ENCODE measurements at places on chromosomes 2 and 18.
A peak's percentile ranks its signal among the peaks of the same experiment; 100 is the strongest.

- DNase-seq: no peak
Observed at GRCh38 chr2:114134146-114134545, 244.3 kb downstream of the ACTR3 start.

GRCh38 chr2:200252265-200253067 lies 54.0 kb upstream of the SPATS2L start:
- no peak for DNase-seq

GRCh38 chr2:138209009-138209408 lies 244.7 kb downstream of the HNMT start:
- no peak for DNase-seq

- no peak for DNase-seq
Observed at GRCh38 chr2:60391649-60392375, 161.6 kb downstream of the BCL11A start.

GRCh38 chr2:19675003-19675629 lies 226.7 kb downstream of the TTC32 start:
- DNase-seq: no peak

DNA sequence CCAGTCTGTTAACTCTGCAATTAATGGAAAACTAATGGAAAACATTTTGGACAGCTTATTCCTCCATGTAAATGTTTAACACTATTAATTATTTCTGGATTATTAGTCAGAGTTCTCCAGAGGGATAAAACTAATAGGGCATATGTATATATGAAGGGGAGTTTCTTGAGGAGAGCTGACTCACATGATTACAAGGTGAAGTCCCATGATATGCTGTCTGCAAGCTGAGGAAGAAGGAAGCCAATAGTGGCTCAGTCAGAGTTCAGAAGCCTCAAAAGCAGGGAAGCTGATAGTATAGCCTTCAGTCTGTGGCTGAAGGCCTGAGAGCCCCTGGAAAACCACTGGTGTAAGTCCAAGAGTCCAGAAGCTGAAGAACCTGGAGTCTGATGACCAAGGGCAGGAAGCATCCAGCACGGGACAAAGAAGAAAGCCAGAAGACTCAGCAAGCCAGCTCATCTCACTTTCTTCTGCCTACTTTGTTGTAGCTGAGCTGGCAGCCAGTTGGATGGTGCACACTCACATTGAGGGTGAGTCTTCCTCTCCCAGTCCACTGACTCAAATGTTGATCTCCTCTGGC lies 136.0 kb downstream of the PTH2R start:
- DNase-seq: no peak

DNA sequence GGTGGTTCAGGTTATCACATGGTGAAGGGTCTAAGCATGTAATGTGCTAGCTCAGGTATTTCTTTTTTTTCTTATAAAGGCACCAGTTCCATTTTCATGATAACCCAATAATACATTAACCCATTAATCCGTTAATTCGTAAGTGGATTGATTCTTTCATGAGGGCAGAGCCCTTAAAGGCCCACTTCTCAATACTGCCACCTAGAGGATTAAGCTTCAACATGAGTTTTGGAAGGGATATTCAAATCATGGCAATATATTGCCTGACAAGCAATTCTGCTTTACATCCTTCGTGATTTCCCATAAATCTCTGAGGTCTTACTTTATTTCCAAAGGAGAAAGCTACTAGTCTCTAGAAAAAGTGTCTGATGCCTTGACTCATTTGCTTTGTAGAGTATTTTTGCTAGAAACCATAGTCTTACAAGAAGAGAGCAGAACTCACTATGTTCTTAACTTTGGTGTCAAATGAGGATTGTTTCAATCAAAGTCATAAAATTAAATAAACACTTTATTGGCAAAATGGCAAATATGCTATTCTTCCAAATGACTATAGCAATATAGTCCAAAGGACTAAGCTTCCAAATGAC lies 271.3 kb downstream of the KCNS3 start:
- no peak for DNase-seq

- DNase-seq: no peak
Observed at GRCh38 chr2:152630466-152630865, 86.8 kb downstream of the PRPF40A start.

GRCh38 chr2:47485751-47486300 lies 82.9 kb downstream of the MSH2 start:
- DNase-seq: no peak

DNA sequence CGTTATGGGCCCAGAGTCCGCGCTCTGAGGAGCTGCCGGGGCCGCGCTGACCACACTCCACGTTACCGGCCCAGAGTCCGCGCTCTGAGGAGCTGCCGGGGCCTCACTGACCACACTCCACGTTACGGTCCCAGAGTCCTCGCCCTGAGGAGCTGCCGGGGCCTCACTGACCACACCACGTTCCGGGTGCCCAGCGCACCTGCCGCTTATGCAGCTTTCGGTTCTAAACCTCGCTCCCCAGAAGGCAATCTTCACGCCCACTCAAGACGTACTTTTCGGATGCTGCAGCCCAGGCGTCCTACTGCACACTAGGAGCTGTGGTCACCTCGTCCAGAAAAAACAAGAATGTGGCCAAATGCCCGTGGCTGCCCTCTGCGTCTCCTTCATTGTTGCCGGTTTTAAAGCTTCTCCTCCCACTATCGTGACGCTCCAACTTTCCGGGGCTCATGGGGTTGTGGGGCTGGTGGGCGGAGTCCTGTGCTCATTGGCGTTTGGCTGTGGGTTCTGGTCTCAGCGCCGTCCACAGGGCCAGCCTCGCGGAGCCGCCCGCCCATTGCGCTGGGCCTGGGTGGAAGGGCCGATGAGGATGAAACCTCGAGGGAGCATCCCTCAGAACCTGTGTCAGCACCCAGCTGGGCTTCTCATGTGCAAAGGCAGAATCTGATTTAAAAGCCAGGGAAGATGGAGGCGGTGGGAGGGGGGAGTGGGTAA lies 11.9 kb downstream of the KCNG2 start:
- no peak for DNase-seq

- DNase-seq: no peak
Observed at GRCh38 chr2:17800693-17801458, 15.4 kb upstream of the MSGN1 start.

- DNase-seq: no peak
Observed at GRCh38 chr18:60862988-60863387, 470.2 kb upstream of the CDH20 start.

DNA sequence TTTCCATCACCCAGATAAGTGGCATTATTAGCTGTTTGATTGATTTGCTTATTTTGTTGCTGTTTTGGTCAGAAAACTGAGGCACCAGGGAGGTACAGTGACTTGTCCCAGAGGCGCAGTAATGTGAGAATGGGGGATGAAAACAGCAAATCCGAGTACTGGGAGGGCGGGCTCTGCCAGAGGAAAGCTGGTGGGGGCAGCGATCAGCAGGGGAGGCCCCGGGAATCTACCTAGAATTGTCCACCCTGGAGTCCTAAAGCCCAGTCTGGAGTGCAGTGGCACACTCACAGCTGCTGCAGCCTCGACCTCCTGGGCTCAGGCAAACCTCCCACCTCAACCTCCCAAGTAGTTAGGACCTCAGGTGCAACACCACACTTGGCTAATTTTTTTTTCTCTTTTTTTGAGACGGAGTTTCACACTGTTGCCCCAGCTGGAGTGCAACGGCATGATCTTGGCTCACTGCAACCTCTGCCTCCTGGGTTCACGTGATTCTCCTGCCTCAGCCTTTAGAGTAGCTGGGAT lies 17.0 kb upstream of the PTMA start:
- no peak for DNase-seq

- no peak for DNase-seq
Observed at GRCh38 chr2:66536997-66537396, 102.1 kb downstream of the MEIS1 start.

GRCh38 chr2:237121321-237121720 lies 35.6 kb downstream of the COPS8 start:
- DNase-seq: no peak

DNA sequence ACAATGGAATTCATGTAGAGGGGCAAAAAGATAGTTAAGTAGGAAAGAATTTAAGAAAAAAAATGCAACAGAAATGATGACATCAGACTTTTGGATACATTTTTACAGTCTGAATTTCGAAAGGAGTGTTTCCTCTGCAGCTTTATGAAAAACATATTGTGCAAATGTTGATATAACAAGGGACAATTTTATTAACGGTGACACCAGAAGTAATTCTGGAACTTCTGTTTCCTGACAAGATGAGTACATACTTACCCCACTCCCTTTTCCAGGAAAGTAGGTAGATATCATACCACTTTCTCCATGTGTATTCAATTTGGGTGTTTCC lies 369.6 kb downstream of the FBXO15 start:
- no peak for DNase-seq

- DNase-seq: no peak
Observed at GRCh38 chr2:54386585-54386984, 69.5 kb upstream of the SPTBN1 start.

DNA sequence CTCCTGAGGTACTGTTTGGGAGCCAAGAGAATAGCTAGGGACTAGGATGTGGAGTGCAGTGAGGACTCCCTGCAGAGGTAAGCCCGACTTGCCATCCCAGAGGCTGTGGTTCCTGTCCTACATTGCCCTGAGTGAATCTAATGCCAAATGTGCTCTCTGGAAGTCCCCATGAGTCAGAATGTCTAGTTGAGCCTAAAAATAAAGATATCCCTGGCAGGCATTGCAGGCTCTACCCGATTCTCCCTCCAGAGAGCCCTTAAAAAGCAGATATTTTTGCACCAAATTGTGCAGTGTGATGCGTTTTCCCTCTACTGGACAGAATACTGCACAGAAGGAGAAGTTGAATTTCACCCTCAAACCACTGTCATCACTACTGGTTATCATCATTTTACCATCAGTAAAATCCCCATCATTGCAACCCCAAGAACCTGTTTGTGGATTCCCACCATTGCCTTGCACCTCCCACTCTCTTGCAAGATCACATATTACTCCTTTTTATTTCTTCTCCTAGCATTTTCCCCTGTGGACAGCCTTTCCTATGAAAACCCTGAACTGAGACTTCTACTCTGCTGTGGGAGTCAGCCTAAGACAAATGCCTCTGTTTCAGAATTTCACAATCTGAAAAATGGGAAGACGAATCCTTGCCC lies 98.0 kb downstream of the MARCHF4 start:
- no peak for DNase-seq

DNA sequence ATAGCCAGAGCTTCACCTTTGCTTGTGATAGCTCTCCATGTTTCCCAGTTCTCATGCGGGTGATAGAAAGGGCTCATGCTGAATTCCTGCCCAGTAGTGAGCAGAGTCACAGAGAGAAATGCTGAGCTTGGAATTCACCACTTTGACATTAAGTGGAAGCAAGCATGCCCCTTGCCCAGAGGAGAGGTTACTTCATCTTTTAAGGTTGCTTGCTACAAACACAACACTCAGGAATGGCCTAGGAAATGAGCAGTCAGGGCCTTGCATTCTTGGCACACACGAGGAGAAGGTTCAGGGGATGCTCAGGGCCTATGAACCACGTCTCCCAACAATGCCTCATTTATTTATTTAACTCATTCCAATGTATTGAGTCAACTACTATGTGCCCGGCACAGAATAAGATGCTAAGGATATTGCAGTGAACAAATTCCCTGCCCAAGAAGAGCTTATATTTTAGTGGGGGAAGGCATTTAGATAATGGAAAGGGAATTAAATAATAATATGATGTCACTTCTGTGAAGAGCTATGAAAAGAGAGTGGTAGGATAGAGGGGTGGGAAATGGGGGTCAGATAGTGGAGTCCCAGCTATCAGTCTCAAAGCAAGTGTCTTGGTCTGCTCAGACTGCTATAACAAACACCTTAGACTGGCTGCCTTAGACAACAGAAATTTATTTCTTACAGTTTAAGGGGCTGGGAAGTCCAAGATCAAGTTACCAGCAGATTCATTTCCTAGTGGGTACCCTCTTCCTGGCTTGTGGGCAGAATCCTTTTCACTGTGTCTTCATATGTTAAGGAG lies 42.1 kb downstream of the DDX18 start:
- DNase-seq: no peak

- DNase-seq: no peak
Observed at GRCh38 chr2:206570199-206570598, 72.1 kb upstream of the FAM237A start.

- DNase-seq: peak; percentile 48
Observed at GRCh38 chr2:197628043-197628500, 47.3 kb downstream of the RFTN2 start.

DNA sequence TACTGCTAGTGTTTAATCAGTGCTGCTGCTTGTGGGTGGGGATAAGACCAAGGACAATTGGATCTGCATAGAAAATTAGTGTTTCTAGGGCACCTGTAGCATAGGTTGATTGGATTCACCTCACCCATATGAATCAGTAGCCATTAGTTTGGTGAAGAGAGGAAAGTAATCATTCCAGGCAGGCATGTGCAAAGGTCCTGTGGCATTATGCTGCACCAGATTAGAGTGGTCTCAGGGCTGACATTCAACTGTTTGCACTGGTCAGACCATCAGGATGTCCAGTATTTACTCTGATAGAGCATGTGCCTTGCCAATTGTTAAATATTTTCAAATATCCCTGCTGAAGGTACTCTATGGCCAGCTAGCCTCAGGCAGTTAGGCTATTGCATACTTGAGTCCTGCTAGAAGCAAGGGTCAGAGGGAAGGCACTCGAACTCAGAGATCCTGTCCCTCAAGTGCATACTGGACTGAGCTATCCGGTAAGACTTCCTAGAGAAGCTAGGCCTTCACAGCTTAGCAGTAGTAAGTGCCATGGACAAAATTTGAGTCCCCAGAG lies 64.7 kb downstream of the SKA1 start:
- DNase-seq: no peak

- no peak for DNase-seq
Observed at GRCh38 chr18:49907346-49907929, 94.1 kb upstream of the ACAA2 start.

- no peak for DNase-seq
Observed at GRCh38 chr18:398935-399630, 101.4 kb downstream of the COLEC12 start.

DNA sequence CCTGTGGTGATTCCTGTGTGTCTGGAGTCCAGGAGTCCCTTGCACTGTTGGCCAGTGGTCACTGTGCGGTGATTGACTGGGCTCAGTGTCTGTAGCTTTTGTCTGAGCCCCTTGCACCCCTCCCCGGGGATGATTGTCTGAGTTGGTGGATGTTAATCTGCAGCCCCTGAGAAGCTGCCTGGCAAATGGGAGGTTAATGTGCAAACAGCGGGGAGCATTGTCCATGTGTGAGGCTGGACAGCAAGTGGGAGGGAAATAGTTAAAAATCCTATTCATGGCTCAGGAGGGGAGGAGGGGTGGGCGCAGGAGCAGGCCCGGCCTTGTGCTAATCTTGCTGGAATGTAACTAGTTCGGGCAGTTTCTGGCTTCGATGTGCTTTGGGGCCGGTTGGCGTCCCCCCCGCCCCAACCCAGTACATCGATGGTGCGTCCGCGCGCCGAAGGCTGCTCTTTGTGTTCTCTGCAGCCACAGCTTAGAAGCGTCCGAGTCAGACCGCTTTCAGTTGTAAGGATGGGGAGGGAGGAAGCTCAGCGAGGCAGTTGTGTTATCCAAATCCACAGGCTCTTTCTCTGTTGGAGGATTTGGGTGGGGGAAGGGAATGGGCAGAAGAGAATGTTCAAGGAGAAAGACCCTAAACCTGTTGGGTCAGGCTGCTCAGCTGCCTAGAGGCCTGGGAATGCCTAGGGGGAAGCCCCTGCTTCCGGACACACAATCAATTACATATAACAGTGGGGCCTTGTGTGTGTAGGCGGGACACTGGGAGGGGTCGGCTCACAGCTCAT lies 71.8 kb downstream of the TGOLN2 start:
- DNase-seq: no peak

GRCh38 chr2:190685333-190685732 lies 36.5 kb downstream of the NAB1 start:
- no peak for DNase-seq

GRCh38 chr2:161580426-161580825 lies 43.8 kb upstream of the SLC4A10 start:
- DNase-seq: no peak

GRCh38 chr2:196516564-196516963 lies 123.0 kb upstream of the CCDC150 start:
- DNase-seq: no peak

All from anterior cingulate cortex (tissue), 58 donors.